ENCODE measurements at places on chromosomes 13 and 19.

DNA sequence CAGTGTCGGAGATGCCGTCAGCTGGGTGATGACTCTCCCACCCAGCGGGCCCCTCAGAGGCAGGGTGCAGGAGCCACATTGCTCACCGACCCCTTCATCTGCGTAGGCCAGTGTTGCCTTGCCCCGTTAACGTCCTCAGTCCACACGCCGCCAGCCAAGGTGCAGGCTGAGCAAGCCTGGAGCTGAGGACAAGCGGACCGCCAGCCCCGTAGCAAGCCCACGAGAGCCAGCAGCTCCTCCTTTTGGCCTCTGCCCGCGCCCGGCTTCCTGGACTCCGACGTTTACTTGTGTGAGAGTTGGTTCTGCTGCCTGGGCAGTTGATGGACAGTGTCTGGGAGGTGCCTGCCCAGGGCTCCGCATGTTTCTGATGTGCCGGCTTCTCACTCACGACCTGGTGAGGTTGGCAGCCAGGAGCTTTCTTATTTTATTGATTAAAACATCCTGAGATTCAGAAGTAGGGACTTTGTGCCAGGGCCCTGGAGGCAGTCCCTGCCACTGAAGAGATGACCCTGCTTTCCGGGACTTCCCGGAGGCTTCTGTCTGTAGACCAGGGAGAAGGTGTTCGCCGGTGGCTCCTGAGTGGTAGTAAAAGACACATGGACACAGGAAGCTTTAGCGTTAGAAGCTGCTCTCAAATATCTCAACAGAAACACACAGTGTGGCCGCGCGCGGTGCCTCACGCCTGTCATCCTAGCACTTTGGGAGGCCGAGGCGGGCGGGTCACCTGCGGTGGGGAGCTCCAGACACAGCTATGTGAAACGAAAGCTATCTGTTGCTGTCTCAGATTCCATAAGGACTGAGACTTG lies 5.8 kb downstream of the DAZAP1 start:
- no peaks in the 10 kb centered on the region for H3K4me1 ChIP-seq
- H3K36me3 ChIP-seq, result peaks cover 13% of the 10 kb centered on the region
- DNase-seq, result no peak
- H3K27me3 ChIP-seq, result no peaks in the 10 kb centered on the region
- no peak overlapping the region for H3K4me3 ChIP-seq

GRCh38 chr13:19185865-19186645 lies 4.4 kb upstream of the TUBA3C start:
- no peak overlapping the region for H3K27ac ChIP-seq
- no peak overlapping the region for H3K4me3 ChIP-seq
- no peaks in the 10 kb centered on the region for H3K27me3 ChIP-seq
- no peaks in the 10 kb centered on the region for H3K4me1 ChIP-seq

- no peaks in the 10 kb centered on the region for H3K36me3 ChIP-seq
- no peak for DNase-seq
- H3K27ac ChIP-seq, result no peak overlapping the region
- no peaks in the 10 kb centered on the region for H3K27me3 ChIP-seq
- no peak overlapping the region for H3K4me3 ChIP-seq
Measured at GRCh38 chr13:94269557-94269956, 209.9 kb downstream of the DCT start.

DNA sequence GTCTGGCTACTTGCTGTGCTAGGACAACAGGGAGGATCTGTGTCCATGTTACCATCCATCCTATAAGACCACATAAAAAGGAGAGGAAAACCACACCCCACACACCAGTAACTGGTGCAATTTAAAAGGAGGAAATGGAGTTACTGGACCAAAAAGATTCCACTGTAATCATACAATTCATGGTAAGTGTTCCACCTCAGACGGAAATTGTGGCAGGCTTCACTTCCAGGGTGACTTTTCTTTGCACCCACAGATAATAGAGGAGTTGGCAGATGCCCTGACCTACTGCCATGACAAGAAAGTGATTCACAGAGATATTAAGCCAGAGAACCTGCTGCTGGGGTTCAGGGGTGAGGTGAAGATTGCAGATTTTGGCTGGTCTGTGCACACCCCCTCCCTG lies 2.4 kb downstream of the AURKC start:
- no peak overlapping the region for H3K4me3 ChIP-seq
- no peaks in the 10 kb centered on the region for H3K27me3 ChIP-seq
- H3K4me1 ChIP-seq, result no peaks in the 10 kb centered on the region
- no peaks in the 10 kb centered on the region for H3K36me3 ChIP-seq
- H3K27ac ChIP-seq, result no peak overlapping the region

GRCh38 chr13:89790696-89791095 lies 1556.8 kb upstream of the MIR17HG start:
- no peak for DNase-seq
- H3K27ac ChIP-seq, result no peak overlapping the region
- no peaks in the 10 kb centered on the region for H3K36me3 ChIP-seq
- no peaks in the 10 kb centered on the region for H3K4me1 ChIP-seq

DNA sequence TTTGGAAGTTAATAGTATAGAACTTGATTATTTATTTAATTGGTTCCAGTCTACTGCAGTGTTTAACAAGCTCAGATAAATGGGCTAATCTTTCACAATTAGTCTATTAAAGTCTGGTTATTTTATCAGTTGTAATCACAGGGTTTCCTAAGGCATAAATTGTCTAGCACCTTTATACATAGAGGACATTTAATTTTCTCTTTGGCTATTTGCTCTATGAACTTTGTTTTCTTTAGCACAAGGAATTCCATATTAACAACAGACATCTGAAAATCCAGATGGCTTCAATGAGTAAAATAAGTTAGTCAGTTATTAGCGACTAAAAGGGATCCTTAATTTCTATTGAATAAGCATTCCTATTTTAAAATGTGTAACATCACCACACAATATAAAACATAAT lies 1350.8 kb upstream of the SLC10A2 start:
- no peaks in the 10 kb centered on the region for H3K4me1 ChIP-seq
- no peaks in the 10 kb centered on the region for H3K36me3 ChIP-seq

DNA sequence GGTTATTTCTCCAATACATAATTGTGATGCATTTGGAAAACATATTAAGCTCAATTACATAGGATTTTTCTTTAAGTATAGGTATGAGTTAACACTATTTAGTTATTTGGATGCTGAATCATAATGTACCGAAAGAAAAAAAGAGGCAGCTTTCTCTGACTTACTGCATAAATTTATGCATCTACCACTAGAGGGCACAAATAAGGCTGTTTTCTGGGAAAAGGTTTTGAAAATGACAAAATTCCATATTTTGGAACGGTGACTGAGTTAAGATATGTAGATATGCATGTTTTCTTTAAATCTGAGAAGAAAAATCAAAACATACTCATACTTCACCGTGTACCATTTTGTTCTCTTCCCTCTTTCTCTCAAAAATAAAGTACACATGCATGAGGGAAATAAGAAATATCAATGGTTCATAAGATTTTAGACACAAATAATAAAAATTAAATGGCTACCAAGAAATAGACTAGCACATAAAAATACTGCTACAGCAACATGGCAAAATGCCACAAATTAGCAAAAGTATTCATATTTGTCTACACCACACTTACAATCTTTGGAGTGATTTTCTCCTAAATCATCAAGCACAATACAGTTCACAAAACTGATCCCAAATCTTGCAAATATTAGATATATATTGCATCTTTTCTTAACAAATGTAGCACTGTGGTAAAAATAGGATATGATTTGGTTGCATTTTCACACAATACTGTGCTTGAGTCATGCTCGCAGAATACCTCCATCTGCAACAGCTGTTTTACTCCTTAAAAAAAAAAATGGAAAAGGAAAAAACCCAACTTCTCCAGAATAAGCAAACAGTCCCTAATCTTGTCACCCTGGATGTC lies 260.0 kb downstream of the FGF14 start:
- no peaks in the 10 kb centered on the region for H3K27me3 ChIP-seq
- H3K27ac ChIP-seq, result no peak overlapping the region
- H3K4me3 ChIP-seq, result no peak overlapping the region
- H3K36me3 ChIP-seq, result no peaks in the 10 kb centered on the region

DNA sequence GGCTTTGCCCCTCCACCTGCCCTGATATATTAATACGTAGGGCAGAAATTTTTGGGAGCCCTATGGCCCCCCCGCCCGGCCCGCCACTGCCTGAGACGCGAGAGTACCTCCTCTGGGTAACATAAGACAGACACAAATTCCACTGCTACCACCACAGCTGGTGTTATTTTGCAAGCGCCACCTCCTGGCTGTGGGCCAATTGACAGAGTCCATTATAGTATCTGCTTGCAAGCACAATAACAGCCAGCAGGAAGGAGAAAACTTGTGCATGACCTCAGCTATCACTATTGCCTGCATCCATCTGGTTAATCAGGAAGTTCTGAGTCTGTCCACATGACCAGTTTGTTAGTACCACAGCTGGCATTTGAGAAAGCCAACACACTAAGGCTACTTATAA lies 25.3 kb upstream of the OR10H2 start:
- H3K36me3 ChIP-seq, result no peaks in the 10 kb centered on the region
- no peak overlapping the region for H3K4me3 ChIP-seq
- H3K4me1 ChIP-seq, result no peaks in the 10 kb centered on the region
- H3K27ac ChIP-seq, result no peak overlapping the region
- DNase-seq, result peak; percentile 85
- no peaks in the 10 kb centered on the region for H3K27me3 ChIP-seq

- no peaks in the 10 kb centered on the region for H3K36me3 ChIP-seq
- no peak overlapping the region for H3K4me3 ChIP-seq
- peaks cover 6% of the 10 kb centered on the region for H3K4me1 ChIP-seq
Measured at GRCh38 chr19:4606921-4607678, 32.2 kb upstream of the TNFAIP8L1 start.

- no peak overlapping the region for H3K27ac ChIP-seq
- no peaks in the 10 kb centered on the region for H3K27me3 ChIP-seq
- no peaks in the 10 kb centered on the region for H3K36me3 ChIP-seq
- no peaks in the 10 kb centered on the region for H3K4me1 ChIP-seq
- no peak overlapping the region for H3K4me3 ChIP-seq
Measured at GRCh38 chr19:46180701-46181387, 32.8 kb downstream of the IGFL2 start.

DNA sequence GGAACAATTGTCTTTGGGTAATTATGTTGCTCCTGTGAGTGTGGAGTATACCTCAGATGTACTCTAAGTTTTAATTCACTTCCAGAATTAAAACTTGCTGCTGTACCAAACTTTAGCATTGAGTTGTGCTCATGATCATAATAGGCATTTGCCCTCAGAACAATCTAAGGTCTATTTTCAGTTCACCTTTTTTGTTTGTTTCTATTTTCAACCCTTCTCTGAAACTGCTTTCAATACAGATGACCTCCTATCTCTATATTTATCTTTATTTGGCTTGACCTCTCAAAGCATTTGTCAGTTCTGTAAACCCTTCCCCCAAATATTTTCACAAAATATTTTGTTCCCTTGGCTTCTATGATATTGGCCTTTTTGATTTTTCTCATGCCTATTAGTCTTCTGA lies 873.0 kb downstream of the OLFM4 start:
- H3K27ac ChIP-seq, result no peak overlapping the region
- H3K27me3 ChIP-seq, result no peaks in the 10 kb centered on the region
- H3K36me3 ChIP-seq, result no peaks in the 10 kb centered on the region
- DNase-seq, result no peak

GRCh38 chr19:13153569-13154240 lies 3.5 kb downstream of the IER2 start:
- H3K4me3 ChIP-seq, result peak overlapping the region; percentile 85
- no peaks in the 10 kb centered on the region for H3K36me3 ChIP-seq
- DNase-seq, result no peak
- peak overlapping the region; percentile 98 for H3K27ac ChIP-seq
- no peaks in the 10 kb centered on the region for H3K27me3 ChIP-seq

- H3K27me3 ChIP-seq, result no peaks in the 10 kb centered on the region
- H3K36me3 ChIP-seq, result no peaks in the 10 kb centered on the region
- no peaks in the 10 kb centered on the region for H3K4me1 ChIP-seq
- H3K4me3 ChIP-seq, result no peak overlapping the region
Measured at GRCh38 chr13:38582133-38582532, 104.7 kb upstream of the FREM2 start.

GRCh38 chr19:13036366-13036976 lies 41.2 kb downstream of the NFIX start:
- H3K36me3 ChIP-seq, result no peaks in the 10 kb centered on the region
- H3K4me3 ChIP-seq, result no peak overlapping the region
- H3K27me3 ChIP-seq, result no peaks in the 10 kb centered on the region

DNA sequence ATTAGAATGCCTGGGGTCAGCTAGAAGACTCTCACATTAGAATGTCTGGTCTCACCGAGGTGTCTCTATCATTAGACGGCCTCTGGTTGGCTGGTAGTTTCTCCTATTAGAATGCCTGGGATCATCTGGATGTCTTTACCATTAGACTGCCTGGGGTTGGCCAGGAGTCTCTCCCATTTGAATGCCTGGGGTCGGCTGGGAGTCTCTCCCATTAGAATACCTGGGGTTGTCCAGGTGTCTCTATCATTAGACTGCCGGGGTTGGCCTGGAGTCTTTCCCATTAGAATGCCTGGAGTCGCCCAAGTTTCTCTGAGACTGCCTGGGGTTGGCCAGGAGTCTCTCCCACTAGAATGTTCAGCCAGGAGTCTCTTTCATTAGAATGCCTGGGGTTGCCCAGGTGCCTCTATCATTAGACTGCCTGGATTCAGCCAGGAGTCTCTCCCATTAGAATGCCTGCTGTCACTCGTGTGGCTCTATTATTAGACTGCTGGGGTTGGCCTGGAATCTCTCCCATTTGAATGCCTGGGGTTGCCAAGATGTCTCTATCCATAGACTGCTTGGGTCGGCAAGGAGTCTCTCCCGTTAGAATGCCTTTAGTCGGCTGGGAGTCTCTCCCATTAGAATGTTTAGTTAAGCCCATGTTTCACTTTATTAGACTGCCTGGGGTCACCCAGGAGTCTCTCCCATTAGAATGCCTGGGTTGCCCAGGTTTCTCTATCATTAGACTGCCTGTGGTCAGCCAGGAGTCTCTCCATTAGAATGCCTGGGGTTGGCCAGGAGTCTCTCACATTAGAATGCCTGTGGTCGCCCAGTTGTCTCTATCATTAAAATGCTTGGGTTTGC lies 1467.8 kb downstream of the UQCRFS1 start:
- H3K4me1 ChIP-seq, result no peaks in the 10 kb centered on the region
- H3K4me3 ChIP-seq, result no peak overlapping the region
- no peak for DNase-seq
- H3K36me3 ChIP-seq, result no peaks in the 10 kb centered on the region
- H3K27ac ChIP-seq, result no peak overlapping the region

DNA sequence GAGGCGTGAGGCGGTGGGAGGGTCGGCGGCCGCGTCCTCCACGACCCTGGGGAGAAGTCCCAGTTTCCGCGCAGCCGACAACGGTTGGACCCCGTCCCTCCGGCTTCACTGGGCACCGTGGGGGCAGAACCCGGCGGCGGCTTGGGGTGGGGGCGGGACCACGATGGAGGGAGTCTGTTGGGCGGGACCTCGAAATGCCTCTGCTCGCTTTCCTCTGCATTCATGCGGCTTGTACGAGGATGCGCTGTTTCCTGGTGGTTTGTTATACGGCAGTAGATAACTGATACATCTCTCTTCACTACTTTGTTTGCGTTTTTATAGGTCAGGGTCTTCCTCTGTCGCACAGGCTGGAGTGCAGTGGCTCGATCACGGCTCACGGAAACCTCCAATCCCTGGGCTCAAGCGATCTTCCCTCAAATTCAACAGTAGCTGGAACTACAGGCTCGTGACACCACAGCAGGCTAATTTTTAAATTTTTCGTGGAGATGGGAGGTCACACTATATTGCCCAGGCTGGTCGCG lies 24.6 kb upstream of the ZNF846 start:
- no peaks in the 10 kb centered on the region for H3K27me3 ChIP-seq
- peak overlapping the region; percentile 98 for H3K27ac ChIP-seq
- no peaks in the 10 kb centered on the region for H3K36me3 ChIP-seq

Measured in tibial nerve (tissue), 4 donors.